ENCODE measurements at places on chromosomes 4 and X.
A peak's percentile ranks its signal among the peaks of the same experiment; 100 is the strongest.

DNA sequence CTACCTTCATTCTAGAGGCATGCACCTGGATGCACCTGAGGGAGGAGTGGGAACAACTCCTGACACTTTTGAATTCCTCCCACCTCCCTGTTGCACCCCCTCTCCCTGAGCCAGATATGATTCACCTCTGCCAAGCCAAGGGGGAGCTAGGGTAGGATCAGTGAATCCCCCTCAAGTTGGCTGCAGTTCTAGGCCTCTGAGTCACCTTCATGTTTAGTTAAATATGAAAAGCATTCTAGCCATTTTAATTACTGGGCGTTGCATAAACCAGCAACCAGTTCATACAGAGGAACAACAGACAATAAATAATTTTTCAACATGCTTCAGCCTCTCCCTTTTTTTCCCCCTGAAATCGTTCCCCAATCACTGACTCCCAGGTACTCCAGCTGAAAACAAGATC, 1440.2 kb downstream of the ADGRL3 start:
- no peak for DNase-seq

DNA sequence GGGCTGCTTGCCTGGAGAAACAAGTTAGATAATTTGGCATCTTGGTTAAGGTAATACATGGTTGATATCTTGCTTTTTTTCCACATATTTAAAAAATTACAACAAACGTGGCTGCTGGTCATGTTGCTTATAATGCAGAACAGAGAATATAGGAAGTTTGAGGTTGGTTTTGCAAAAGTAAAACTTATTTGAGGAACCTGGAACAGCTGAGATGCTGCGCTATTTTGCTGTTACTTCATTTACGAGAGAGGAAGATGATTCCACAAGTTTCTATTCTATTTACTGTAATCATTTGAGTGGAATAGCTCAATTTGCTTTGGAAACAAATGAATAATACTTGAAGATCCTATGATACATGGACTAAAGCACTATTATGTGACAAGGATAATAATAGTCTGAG, 118.9 kb downstream of the TMA16 start:
- no peak for DNase-seq

DNA sequence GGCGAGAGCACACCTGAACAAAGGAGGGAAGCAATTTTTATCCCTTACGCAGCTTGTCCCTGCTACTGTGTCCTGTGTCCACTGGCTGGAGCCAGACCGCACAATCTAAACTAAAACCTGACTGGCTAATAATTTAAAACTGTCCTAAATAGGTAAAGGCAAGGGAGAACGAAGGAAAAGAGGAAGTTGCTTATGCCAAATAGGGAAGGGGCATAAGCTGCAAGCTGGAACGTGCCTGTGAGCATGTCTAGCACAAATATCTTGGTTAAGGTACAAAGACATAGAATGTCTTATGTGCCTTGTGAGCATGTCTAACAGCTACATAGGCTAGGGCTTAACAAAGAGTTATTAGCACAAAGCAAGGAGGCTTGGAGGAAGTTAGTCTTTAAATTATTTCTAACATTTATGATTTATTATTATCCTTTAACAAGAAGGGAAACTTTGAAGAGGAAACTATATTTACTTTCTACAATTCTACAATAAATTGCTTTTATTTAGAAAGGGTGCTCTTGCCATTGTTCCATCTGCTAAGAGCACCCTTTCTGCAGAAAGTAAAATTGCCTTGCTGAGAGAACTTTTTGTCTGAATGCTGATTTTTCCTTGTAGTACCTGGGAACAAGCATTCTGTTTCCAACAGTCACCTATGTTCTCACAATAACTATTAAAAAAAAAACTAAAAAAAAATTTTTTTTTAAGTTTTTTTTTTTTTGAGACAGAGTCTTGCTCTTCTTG, 80.6 kb upstream of the CBR4 start:
- DNase-seq = no peak

DNA sequence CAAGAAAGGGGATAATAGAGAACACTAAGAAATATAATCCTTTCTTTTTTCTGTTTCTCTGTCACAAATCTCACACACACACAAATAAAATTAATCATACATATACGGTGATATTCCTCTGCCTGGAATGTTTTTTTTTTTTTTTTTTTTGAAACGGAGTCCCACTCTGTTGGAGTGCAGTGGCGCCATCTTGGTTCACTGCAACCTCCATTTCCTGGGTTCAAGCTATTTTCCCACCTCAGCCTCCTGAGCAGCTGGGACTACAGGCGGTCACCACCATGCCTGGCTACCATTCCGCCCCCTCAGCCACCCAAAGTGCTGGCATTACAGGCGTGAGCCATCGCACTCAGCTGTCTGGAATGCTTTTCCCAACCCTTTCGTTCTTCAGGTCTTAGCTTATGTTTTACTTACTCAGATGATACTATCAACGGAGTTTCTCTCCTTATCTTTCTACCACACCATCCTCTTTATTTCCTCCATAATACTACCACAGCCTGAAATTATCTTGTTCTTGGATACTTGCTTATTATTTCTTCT, 69.3 kb downstream of the ANKRD17 start:
- no peak for DNase-seq

DNA sequence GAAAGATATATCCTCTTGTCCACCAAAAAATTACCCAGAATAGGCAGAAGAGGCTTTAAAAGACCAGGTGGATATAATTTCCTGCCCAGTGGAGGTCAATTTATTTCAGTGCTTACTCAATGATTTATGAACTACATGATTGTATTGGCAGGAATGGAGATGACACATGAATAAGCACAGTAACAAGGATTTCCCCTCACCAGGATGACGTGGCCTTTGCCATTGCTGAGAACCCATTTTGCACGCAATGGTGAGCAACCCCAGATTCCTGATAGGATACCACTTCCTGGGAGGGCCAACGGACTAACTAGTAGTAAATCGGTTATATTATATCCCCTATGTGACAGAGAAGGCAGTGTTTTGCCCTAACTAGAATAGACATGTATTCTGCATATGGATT, 11.6 kb upstream of the TTC29 start:
- no peak for DNase-seq

DNA sequence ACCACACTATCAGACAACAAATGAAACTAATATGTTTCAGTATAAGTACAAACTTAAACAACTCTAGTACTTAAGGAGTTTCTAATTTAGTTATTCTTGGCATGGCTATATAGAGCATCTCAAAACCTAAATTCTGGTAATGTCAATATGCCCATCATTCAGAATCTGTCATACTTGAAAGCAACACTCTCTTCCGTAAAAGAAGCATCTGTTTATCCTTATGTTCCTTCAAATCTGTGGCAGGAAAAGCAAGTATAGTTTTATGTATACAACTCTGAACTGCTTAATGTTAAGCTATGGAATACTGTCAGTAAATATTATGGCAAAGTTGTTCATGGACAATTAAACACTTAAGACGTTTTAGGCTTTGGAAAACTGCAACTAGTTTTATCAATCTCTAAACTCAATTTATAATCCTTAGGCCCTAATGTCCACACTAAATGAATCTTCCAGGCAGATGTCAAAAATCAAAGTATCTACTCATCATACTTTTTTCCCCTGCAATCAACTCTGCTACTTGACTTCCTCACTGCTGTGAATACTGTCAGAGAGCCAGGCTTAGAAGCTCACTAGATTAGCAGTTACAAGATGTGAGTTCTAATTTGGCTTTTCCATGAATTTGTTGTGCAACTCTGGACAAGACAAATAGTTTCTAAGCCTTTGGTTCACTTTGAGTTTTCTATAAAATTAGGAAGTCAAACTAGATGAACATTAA, 109.4 kb downstream of the SCLT1 start:
- DNase-seq = no peak

DNA sequence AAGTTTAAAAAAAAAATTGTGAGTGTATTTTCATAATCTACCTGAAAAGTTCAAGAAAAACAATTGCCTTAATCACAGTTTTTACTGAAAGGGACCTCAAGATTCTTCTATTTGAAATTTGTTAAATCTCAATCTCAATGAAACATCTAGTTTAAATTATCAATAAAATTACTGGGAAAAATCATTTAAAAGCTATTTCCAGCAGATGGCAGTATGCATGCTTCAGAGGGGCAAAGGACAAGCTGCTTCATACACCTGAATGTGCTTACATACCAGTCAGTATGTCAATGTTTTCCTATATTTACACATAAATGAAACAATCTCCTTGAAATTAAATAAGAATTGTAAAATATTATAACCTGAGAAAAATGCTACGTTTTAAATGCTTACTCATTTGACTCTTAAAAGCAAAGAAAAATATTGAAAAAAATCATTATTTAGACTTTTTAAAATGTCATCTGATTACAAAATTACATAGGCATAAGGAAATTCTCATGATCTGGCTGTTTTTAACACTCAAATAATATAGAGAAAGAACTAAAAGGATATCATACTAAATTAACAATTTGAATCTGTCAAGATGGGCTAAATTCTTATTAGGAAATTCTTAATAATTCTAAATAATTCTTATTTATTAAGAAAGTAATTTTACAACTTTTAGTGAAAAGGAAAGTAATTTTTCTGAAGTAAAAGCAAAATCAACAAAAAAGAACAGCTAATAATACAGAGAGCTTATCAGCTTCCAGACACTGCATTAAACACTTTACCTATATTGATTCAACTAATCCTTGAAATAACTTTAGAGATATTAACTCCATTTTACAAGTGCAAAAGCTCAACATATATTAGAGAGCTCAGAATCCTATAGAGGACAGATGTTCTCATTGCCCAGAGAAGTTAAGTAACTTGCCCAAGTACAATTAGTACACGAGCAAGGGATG, 242.1 kb downstream of the ADAMTS3 start:
- peak; percentile 38 for DNase-seq

DNA sequence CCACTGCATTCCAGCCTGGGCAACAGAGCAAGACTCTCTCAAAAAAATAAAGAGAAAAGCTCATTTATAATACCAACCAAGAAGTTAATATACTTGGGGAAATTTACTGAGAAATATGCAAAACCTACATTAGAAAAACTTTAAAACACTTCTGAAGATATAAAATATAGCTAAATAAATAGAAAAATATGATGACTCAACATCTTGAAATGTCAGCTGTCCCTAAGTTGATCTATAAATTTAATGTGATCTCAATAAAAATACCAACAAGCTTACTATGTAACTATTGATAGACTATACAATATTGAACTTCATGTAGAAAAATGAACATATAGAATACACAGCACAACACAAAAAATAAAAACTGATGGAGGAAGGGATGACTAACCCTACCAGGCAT, 87.5 kb upstream of the INTU start:
- DNase-seq = no peak

DNA sequence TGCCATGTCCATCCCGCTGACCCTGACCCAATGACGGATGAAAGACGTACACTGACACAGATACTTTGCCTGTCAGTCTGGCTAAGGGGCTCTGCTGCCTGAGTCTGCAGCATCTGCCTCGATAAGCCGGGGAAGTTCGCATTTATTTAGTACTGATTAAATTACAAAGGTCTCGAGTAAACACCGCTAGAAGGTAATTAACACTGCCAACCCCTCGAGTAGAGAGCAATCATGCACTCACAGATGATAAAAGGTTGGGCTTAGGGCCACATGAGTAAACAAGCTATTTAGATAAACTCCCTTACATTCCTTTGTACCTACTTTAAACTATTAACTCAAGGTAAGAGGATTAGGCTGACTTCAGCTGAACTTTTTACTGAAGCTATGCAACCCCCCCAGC, 16.0 kb upstream of the RBMXL3 start:
- DNase-seq = no peak

DNA sequence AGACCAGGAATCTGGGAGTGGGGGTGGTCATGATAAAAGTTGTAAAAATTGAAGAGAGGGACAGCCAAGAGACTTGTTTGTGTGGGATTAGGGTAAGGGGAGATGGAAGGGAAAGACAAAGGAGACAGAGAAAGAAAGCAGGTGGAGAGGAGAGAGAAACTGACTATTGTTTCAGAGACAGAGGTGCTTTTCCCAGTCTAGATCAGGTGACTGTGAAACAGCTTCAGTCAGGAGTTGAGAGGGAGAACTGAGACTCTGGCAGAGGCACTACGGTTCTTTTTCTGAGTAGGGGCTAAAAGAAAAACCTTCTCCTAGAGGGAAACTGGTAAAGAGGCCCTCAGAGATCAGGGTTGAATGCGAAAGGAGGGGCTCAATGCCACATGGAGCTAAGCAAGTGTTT, 106.4 kb downstream of the KDR start:
- DNase-seq = no peak

- DNase-seq = no peak
Measured at GRCh38 chr4:152095701-152096070, 334.9 kb upstream of the GATB start.

GRCh38 chrX:72050011-72050410, 81.7 kb downstream of the RTL5 start:
- DNase-seq = no peak

- DNase-seq = no peak
Measured at GRCh38 chrX:104618106-104618895, 52.3 kb downstream of the IL1RAPL2 start.

DNA sequence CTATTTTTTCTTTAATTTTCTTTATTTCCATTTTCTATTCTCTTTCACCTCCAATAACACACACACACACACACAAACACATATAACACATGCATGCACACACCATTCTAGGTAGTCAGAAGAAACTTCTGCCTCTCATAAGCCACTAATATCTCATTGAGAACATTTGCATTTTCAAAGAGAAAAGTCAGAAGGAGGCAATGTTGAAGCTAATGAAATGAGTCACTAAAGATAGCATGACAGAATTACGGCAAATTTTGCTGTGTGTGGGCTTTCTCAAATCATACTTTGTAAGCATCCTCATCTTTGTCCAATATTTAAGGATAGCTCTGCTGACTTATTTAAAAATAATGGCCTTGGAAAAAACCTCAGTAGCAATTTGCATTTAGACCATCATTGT, 291.3 kb downstream of the GUCY2F start:
- DNase-seq = no peak

GRCh38 chrX:120380699-120381098, 18.8 kb downstream of the ATP1B4 start:
- no peak for DNase-seq

GRCh38 chr4:9980898-9981297, 40.4 kb downstream of the SLC2A9 start:
- no peak for DNase-seq

- no peak for DNase-seq
Measured at GRCh38 chrX:79161655-79162054, 17.2 kb downstream of the GPR174 start.
